ENCODE measurements at places on chromosomes 11 and 22.

- DNase-seq: no peak
Observed at GRCh38 chr22:43895986-43896645, 4.3 kb upstream of the PNPLA5 start.

GRCh38 chr11:18754308-18754707 is 28.3 kb upstream of the IGSF22 start:
- DNase-seq: no peak

- no peak for DNase-seq
Observed at GRCh38 chr22:22040472-22040871, 57.9 kb upstream of the TOP3B start.

DNA sequence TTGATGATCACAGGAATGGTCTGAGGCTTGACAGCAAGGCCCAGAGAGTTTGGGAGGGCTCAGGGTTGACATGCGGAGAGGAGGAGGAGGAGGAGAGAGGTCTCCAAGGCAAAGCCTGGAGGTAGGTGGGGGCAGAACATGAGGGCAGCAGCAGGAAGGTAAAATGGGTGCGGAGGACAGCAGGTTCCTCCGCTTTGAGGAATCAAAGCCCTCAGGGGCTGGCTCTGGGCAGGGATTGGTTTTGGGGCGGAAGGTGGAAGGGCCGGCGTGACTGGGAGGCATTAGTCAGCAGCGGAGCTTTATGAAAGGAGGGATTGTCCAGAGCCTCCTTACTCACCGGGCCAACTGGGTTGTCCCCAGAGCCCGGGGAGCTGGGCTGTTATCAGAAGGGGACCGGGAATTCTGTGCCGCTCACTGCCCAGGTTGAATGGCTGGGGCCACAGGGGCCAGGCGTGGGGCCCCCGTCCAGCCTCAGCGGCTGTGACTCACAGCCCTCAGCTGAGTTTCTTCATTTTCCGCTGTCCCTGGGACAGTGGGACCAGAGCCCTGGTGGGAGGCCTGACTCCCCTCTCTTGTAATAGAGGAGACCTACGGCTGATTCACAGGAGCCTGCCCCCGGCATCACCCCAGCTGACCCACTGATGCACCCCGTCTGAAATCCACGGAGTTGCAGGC is 36.2 kb downstream of the LIF start:
- DNase-seq: no peak

DNA sequence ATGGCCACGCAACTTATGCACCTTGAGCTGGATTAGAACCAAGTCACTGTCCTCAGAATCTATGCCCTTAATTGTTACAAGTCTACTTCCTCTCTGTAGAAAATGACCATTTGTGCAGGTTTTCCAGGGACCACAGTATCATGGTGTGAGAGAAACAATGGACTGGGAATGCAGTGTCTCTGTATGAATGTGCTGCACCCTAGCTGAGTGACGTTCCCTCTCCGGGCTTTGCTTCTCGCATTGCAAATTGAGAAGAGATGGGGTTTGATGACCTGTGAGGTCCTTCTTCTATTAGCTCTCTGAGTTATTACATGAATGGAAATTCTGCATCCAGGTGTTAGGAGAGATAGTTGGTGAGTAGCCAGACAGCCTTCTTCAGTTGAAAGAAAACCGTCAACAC is 1052.3 kb downstream of the NTM start:
- no peak for DNase-seq

DNA sequence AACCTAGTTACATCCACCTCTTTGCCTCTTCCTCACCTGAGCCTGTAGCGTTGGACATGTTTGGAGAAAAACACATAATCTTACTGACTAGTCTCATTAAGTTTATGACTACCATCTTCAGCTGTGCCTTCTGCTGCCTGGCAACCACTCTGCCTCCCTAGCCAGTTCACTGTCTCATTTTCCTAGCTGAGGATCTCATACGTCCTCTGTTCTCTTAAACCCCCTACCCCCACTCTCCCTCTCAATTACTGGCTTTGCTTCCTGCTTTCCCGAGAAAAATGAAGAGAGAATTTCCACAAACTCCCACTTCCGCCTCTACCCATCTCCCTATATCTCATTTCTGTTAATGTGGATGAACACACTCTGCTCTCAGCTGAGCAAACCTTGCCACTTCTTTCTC is 239.3 kb upstream of the POU2AF2 start:
- no peak for DNase-seq

DNA sequence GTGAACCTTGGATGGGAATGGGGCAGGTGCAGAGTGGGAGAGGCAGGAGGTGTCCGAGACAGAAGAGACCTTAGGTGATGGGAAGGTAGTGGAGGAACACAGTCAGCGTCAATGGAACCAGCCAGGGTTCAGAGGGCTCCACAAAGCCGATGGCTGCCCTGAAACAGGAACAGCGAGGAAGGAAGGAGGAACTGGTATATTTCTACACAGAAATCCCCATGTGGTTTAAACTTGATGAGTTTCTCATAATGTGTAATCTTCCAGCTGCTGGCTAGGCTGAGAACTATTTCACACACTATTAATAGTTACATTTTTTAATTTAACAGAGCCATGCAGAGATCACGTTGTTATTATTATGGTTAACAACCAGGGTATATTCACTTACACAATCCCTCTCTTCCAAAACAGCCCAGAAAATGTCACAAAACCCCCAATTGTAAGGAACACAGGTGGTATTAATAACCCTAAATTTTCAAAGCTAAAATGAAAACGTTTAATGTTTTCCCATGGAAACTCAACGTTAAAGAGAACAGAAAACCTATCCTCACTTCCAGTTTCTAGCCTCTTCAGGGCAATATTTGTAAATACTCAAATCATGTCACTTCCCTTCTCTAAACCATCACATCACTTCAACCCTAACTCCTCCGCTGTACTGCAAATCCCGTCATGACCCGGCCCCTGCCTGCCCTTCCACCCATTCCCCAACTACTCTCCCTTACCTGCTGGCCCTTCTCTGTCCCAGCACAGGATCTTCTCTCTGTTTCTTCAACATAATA is 74.5 kb upstream of the ARFGAP3 start:
- DNase-seq: no peak

- DNase-seq: no peak
Observed at GRCh38 chr11:70732881-70733196, 334.5 kb downstream of the CTTN start.

- DNase-seq: no peak
Observed at GRCh38 chr22:37138849-37139561, 10.7 kb downstream of the IL2RB start.

- no peak for DNase-seq
Observed at GRCh38 chr22:27801202-27801615, 347 bp downstream of the MN1 start.

- no peak for DNase-seq
Observed at GRCh38 chr22:35046744-35047462, 19.1 kb upstream of the ISX start.

GRCh38 chr22:33600113-33600512 is 320.2 kb downstream of the LARGE1 start:
- DNase-seq: no peak

DNA sequence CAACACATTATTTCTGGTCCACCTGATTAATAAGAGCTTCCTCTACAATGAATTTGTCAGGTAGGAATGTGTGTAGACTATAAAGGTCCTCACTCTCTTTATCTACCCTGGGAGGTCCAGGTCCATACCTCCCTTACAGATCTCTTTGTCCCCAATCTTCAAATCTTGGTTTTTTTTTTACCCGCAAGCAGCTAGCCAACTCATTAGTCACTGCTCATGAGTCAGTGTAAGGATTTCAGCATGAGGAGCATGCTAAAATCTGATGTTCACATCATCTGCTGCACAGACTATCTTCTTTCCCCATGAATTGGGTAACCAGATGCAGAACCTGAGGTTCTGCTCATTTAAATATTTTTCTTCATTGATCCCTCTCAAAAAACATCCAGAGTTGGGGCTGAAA is 397.0 kb upstream of the ISX start:
- no peak for DNase-seq

DNA sequence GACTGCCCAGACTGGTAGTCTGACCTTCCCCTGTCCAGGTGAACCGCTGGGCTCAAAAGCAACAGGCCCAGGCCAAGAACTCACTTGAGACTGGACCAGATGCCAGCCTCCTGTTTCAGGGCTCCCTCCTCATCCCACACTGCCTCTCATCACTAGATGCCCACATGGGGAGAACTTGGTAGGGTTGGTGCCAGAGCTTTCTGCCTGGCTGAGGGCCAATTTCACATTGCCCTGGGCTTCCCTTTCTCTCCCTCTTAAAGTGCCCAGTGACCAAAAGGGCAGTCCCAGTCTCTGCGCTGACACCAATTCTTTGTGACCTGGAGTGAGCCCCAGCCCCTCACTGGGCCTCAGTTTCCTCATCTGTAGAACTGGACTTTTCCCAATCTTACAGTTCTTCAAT is 41.7 kb downstream of the C11orf58 start:
- DNase-seq: no peak

DNA sequence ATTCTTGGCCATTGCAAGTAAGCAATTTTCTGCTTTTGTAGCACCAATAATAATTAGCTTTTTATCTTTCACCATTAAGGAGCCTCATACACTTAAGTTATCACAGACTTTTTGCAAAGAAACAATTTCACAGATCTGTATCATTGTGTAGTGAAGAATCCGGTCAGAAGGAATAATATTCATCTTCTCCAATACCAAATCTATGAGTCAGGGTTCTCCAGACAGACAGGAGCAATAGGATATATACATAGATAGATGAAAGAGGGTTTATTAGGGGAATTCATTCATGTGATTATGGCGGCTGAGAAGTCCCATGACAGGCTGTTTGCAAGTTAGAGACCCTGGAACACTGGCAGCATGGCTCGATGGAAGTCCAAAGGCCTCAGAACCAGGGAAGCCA is 82.9 kb upstream of the UBASH3B start:
- DNase-seq: no peak

GRCh38 chr11:131814108-131814507 is 443.7 kb downstream of the NTM start:
- DNase-seq: no peak

DNA sequence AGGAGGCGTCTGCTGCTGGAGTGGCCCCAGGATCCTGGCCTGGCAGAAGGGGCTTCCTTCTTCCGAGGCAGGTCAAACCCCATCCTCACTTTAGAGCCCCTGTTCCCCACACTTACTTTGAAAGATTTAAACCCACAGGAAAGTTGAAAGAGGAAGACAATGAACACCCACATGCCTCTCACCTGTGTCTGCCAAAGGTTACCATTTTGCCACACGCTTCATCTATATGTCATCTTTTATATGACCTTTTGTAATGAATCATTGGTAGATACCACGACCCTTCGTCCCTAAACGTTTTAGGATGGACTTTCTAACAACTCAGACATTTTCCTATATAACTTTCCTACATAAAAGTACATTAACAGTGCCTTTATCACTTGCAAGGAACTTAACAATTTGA is 39.8 kb upstream of the BID start:
- no peak for DNase-seq

- no peak for DNase-seq
Observed at GRCh38 chr11:126919147-126919823, 81.3 kb downstream of the KIRREL3 start.

DNA sequence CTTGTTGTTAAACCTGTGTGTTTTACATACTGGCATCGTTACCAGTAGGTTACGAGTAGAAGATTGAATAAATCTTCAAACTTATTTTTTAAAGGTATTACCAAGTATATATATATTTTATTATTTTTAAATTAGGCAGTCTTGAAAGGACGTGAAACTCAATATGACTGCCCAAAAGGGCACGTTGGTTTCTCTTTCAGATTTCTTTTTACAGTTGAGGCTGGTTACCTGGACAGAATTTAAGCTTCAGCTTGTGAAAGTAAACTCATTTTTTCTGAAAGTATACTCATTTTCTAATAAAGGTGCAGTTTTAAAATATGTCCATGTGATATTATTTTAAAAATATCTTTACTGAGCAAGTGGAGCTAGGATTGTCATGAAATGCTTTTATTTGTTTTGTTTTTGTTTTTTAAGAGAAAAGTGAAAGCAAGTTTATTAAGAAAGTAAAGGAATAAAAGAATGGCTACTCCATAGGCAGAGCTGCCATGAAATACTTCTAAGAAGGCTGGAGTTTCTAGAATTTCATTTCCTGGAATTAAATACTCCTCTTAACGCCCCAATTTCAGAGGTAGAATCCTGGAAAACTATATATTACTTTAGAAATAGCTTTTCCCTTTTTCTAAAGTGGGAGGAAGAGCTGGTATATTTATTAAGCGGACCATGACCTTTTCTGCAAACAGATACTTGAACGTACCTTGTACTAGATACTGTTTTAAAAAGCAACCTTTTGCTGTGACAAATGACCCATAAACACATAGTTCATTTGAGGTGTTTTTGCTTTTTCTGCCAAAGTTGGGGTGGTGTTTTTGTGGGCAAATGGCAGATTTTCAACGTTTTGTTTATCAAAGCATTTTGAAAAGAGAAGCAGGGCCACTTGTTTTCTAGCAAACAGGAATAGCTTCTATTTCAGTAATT is 1.9 kb downstream of the FBXO7 start:
- DNase-seq: no peak

GRCh38 chr22:31107178-31107893 is at the start of gene SELENOM:
TSS of gene SELENOM (minus strand) at chr22:31107568. CDS start at chr22:31107505, 63 bp downstream.
- peak; percentile 88 for DNase-seq

GRCh38 chr22:27463121-27463660 is 338.4 kb downstream of the MN1 start:
- no peak for DNase-seq

DNA sequence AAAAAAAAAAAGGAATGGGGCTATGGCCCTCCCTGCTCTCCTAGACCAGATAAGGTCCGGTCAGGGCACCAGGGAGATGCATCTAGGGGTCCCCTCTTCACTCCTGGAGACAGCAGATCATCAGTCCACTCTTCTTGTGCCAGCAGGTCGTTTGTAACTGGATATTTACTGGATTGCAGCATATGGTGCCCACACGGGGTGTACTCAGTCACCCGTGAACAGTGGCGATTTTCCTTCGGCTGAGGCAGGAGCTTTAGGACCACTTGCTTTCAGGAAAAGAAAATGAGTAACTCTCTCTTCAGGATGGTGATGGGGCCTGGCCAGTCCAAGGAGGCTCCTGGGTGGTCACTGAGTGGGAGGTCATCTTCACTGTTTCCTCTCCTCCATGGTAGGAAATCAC is 38.3 kb upstream of the RAB1B start:
- DNase-seq: no peak

DNA sequence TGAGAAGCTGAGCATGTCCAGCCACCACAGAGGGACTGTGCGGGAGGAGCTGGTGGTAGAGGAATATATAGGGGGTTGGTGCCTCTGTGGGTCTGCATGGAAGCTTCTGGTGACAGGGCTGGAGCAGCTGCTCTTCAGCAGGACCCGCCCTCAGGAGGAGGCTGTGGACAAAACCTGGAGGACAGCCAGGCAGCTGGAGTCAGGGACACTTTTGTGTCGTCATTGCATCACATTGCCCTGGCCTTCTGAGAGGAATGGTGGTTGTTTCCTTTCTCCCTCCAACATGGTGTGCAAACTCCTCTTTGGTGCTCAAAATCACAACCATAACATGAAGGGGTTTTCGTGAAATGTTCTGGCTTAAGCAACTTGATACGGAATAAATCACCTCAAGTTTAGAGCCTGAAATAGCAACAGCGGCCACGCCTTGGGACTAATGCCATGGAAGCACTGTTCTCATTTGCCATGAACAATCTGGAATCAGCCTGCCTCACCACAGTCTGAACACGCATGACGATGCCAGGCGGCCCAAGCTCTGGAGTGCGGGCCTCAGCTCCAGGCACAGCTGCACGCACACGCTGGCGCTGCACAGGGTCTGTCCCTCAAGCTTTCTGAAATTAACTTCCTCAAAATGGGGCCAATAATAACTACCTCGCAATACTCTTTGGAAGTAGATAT is 17.1 kb upstream of the CSRP3 start:
- no peak for DNase-seq

- no peak for DNase-seq
Observed at GRCh38 chr11:112058103-112058502, 15.7 kb downstream of the PIH1D2 start.

- DNase-seq: no peak
Observed at GRCh38 chr11:102187416-102188151, 77.3 kb downstream of the YAP1 start.

Measured in activated naive CD4-positive, alpha-beta T cell (primary cell).